Endothelial cell of umbilical vein (primary cell): ENCODE measurements at places on chromosomes 3 and 15. TPM values are rescaled to one million over a fixed set of nuclear protein-coding genes. Genes with fewer than 3 reads are reported as not detected.

Gene CLDN16
- polyA plus RNA-seq, result 0.01 TPM in 1 of 2 replicates, not detected in the other

GRCh38 chr3:14548321-14548729 lies 8.2 kb upstream of the GRIP2 start:
- DNase-seq, result peak; percentile 50
- H3K4me1 ChIP-seq, result no peaks in the 10 kb centered on the region
- no peak overlapping the region for H3K27ac ChIP-seq
- H3K4me3 ChIP-seq, result no peak overlapping the region
- peaks cover 3% of the 10 kb centered on the region for H3K27me3 ChIP-seq

DNA sequence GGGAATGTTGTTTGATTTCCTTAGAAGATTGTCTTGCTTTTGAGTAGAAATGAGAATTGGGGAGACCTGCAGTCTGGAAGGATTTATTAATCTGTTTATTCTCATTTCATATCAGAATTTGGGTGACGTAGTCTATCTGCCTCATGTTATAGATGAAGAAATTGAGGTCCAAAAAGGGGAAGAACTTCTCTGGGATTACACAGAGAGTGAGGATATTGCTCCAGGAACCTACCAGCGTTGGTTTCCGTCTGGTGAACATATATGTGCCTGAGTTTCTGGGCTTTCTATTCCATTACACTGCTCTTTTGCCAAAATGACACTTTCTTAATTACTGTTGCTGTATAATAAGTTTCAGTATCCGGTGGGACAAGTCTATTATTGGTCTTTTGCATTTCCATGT lies 51.8 kb downstream of the CTDSPL start:
- H3K4me1 ChIP-seq, result peaks cover 13% of the 10 kb centered on the region
- no peak for DNase-seq
- H3K4me3 ChIP-seq, result no peak overlapping the region

GRCh38 chr3:32102289-32102688 lies 4.1 kb upstream of the GPD1L start:
- peaks cover 15% of the 10 kb centered on the region for H3K4me1 ChIP-seq
- no peak overlapping the region for H3K27ac ChIP-seq
- H3K27me3 ChIP-seq, result no peaks in the 10 kb centered on the region
- H3K4me3 ChIP-seq, result no peak overlapping the region

Gene PRSS50
- polyA plus RNA-seq, result not detected in 2 replicates
